ENCODE measurements at places on chromosomes 12 and 14.

- no peak for DNase-seq
Measured at GRCh38 chr14:31326111-31326510, 94.2 kb downstream of the HEATR5A start.

GRCh38 chr14:90553921-90554336 lies 157.1 kb downstream of the CALM1 start:
- DNase-seq, result no peak

DNA sequence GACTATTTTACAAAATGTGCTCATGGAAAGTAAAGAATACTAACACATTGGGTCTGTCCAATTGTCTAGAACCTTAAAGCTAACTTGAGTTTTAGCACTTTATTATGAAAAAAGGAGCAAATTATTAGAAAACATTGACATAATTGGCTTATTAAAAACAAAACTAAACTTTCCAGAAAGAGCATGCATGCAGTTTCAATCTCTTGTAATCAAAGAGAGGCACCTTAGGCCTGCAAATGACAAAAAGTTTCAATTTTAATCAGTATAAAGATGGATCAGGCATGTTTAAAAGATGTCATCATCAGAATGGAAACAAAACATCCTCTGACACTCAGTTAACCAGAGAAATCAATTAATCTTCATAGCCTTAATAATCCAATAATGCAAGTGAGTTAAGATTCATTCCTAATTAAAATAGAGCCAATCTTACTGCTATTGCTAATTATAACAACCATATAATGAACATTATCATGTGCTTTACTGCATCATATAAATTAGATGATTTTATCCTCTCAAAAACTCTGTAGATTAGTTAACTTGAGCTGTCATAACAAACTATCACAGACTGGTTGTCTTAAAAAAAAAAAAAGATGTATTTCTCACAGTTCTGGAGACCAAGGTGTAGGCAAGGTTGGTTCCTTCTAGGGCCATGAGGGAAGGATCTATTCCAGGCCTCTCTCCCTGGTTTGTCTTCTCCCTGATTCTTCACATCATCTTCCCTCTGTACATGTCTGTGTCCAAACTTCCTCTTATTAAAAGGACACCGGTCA lies 131.4 kb downstream of the RPAP3 start:
- DNase-seq, result no peak

- DNase-seq, result no peak
Measured at GRCh38 chr12:124350491-124350890, 55.6 kb downstream of the RFLNA start.

DNA sequence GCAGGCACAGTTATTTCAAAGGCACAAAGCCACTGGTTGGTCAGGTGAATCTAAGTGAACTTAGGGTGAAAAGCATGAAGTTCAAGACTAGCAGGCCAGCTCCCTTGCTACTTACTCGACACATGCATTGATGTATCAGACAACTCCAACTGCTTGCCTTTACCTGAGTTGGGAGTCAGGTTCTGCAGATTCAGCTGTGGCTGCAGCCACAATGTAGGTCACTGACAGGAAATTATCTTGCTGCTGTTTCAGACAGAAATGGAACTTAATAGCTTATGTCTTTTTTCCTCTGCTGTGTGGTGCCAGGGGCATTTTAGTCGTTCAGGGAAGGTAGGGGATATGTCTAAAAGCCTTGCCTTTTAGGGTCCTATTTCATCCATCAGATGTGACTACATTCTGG lies 125.6 kb upstream of the RPH3A start:
- no peak for DNase-seq

GRCh38 chr12:103279444-103279843 lies 216.3 kb downstream of the C12orf42 start:
- peak; percentile 30 for DNase-seq

DNA sequence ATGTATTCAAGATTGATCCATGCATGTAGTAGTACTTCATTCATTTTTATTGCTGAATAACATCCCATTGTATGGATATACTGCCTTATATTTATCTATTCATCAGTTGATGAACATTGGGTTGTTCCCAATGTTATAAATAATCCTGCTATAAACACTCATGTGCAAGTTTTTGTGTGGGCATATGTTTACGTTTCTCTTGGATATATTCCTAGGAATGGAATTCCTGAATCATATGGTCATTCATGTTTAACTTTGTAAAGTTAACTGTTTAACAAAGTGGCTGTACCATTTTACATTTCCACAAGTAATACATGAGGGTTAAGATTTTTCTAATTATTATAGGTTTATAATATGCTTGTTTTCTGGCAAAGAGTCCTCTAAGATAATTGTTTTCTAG lies 1568.2 kb upstream of the SEL1L start:
- DNase-seq, result no peak

GRCh38 chr12:79954037-79954610 lies 19.2 kb upstream of the PPP1R12A start:
- DNase-seq, result no peak

DNA sequence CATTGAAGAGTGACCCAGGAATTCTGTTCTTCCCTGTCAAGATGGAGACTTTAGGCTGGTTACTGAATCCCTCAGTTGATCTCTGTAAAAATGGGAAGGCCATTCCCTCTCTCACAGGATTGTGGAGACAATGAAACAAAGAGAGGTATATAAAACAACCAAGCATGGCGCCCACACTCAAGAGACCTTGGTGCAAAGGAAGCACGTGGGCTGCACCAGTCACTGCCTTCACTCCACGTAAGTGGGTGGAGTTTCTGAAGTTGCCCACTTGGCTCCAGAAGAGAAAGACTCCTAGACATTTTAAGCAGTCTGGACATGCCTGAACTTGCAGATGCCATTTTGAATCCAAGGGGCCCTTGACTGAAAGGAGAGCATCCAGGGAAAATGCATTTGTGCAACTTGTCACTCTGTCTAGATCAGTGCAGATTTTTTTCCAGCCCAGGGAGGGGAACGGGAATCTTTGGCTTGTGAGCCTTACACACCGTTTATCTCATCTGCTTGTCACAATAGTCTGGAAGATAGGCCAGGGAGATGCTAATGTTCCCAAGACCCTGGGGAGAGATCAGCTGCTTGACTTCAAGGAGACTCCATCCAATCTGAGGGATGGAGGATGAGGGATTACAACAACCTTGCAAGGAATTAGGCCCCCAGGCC lies 96.9 kb upstream of the TBX3 start:
- no peak for DNase-seq

DNA sequence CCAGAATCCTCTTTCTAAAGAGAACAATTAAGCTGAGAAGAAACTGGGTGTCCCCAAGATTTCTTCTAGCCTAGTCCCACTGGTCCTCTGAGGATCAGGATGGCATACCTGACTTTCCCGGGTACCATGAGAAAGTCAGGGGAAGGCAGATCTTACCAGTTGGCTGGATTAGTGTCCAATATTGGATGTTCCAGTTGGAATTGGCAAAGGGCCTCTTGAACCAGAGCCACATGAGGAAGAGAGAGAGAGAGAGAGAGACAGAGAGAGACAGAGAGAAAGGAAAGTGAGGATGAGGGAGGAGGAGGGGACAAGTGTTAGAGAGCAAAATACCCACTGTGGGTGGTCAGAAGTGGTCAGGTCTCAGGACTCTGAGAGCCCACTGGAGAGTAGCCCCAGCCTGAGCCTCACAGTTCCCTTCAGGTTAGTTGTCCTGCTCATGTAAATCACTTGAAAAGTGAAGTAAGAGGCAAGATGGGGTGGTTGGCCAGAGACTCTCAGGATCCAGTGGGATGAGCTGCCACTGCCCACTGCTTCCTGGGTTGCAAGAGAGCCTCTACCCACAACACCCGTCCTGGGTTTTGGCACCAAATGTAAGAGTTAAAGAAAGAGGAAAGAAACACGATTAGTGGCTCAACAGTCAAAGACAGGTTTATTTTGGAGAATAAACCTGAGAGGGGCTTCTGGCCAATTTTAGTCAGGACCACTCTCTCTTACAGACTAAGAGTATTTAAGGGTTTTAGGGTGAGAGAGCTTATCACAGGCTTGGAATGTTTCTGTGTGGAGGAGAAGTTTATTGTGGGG lies 28.4 kb upstream of the A2M start:
- DNase-seq, result no peak
